ENCODE measurements at places on chromosomes 16 and 17.
A peak's percentile ranks its signal among the peaks of the same experiment; 100 is the strongest.

DNA sequence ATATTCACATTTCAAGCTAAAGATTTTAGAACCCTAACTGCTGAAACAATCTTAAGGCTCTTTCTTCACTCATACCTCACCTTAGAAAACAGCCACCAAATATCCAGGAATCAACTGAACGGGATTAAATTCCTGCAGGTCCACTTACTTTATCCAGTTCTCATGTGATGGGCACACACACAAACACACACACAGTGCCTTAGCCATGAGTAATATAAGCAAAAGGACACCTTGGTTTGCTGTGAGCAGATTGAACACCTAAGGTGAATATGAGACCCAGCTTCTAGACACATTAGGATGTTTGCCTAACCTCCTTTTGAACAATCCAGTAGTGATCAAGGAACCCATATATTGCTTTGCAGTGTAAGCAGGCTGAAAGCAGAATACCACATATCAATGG, 81.5 kb downstream of the TUBD1 start:
- peak; percentile 37 for DNase-seq

- DNase-seq = no peak
These were observed 110.8 kb downstream of the C16orf78 start for GRCh38 chr16:49484451-49484849.

DNA sequence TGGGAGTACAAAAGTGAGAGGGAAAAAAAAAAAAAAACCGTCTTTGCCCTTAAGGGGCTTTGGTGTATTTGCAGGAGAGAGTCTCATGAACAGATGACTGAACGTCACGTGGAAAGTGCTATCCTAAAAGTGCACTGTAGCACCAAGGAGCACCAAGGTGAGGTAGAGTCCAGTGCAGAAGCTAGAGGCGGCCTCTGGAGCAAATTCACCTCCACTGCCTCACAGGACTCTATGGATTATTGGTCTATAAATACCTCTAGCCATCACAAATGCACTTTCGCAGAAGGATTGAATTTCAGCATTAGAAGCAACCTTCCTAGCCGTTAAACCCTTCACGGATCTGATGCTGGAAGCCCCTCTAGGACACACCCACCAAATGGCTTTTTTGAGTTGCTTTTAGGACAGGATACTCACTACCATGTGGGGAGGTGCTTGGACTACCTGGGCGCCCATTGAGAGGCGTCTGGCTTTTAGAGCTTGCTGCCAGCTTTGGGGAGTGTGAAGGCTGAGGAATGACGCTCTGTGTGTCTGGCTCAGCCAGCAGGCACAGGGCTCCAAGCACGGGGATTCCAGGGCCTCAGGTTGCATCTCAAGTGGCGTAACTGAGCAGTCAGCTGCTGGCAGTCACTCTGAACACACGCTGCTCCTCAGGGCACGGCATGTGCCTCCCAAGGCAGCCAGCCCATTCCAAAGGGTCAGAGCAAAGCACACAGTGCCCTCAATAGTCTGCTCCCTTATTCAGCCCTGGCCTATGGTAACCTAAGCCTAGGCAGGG, 52.7 kb downstream of the CDRT4 start:
- peak; percentile 16 for DNase-seq

- peak; percentile 55 for DNase-seq
These were observed 32.3 kb upstream of the HS3ST3A1 start for GRCh38 chr17:13634021-13634420.

GRCh38 chr17:37212179-37212578, 163.6 kb upstream of the C17orf78 start:
- DNase-seq = no peak

DNA sequence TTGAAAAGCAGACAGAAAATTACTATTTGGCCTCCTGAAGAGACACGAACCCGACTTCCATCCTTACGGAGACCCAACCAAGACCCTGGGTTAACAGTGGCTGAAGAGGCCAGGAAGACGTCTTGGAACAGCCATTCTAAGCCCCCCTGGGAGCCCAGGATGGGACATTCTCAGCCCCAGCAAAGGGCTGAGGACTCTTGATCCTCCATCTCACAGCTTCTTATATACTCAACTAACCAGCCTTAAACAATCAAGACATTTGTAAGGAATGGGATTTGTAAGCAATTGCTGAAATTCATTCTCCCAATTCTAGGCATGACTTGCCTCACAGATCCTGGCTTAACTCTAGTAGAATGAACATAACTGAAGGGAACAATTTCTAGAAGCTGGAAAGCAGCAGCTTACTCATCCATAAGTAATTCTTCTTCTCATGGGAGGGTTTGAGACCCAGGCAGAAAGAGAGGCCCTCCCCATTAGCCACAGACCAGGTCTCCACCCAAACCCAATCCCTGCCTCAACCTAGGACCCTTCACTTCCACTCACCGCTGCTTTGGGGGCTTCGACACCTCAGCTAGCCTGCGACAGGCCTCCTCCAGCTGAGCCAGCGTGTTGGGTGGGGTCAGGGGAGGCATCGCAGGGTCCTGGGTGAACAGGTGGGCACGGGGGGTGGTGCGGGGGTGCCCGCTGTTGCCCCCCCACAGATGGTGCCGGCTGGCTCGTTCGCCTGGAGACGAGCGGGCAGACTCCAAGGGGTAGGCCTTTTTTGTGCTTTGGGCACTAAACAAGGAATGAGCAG, 25.5 kb downstream of the AXIN2 start:
- DNase-seq = no peak

DNA sequence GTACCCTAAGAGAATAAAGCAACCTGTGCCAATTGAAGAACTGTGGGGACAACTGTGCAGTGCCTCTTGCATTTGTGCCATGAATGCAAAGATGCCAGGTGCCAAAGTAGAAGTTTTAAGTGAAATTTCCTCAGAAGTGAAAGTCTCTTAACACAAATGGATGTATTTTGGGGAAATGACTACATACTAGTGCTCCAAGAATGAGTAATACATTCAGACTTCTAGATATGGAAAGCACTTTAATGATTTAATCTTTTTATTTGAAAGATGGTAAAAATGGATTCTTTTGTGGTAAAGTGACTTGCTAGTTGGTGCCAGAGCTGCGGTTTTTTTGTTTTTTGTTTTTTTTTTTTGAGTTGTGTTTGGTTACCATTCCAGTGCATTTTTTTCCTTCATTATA, 15.0 kb downstream of the UTP18 start:
- DNase-seq = peak; percentile 71

DNA sequence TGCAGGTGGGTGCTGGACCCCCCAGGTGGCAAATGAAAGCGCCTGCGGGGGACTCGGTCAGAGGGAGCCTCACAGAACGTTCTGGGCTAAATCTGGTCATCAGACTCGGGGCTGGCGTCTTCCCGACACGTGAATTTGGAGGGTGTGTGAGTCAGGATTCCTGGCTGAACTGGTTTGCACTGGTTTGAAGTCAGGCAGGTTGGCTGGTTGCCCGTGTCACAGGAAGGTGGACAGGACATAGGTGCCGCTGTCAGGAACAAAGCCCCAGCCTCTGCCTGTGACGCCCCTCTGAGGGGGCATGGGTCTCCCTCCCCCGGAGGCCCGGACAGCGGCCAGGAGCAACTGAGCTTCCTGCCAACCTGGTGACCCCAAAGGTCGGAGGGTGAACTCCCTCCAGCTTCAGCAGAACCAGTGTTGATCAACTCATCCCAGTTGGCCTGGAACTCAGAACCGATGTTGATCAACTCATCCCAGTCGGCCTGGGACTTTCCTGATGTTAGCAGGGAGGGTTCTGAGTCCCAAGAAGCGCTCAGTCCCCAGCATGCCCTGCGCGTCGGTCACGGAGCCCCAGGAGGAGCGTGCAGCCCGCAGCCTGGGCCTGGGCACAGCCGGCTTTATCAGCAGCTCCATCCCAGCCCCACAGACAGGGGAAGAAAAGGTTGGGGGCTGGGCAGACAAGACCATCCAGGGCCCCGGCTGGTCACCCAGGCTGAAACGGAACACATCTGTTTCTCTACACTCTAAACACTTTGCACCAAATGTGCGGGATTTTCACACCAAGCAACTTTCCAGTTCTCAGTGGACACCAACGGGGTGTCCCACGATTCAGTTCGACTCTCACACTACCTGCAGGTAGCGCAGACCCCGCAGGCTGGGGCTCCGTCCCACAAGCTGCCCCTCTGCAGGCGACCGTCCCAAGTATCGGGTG, 14.4 kb upstream of the METRNL start:
- no peak for DNase-seq

- peak; percentile 84 for DNase-seq
These were observed 2.6 kb downstream of the COG4 start for GRCh38 chr16:70520612-70521297.

- no peak for DNase-seq
These were observed 94.7 kb upstream of the TNRC6C start for GRCh38 chr17:77863814-77864161.

- DNase-seq = no peak
These were observed 28.5 kb upstream of the CREBBP start for GRCh38 chr16:3908951-3909437.

DNA sequence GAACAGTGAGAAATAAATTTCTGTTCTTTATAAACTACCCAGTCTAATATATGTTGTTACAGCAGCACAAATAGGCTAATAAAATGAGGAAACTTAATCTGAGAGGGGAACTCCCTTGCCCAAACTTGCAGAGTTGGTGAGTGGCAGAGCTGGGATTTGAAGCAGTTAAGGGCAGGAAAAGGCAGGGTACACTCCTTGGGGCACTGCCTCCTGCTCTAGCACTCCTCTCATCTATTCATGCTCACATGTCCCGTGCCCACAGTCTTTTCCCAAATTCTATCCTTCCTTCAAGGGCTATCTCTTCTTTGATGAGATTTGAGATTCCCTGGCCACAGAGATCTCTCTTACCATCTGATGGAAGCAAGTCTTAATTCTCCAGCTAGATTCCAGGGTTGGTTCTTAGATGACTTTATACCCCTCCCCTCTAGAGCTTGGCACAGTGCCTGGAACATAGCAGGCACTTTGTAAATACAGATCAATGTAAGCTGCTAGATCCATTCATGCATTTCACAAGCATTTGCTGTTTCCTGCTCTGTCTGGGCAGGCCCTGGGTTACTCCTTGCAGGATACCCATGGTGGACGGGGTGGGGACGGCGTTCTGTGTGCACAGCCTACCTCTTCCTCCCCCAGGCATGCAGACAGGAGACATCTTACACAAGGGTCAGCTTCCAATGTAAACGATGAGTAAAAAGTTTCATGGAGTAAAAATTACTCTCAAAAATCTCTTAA, 39.2 kb upstream of the ABCC12 start:
- no peak for DNase-seq

DNA sequence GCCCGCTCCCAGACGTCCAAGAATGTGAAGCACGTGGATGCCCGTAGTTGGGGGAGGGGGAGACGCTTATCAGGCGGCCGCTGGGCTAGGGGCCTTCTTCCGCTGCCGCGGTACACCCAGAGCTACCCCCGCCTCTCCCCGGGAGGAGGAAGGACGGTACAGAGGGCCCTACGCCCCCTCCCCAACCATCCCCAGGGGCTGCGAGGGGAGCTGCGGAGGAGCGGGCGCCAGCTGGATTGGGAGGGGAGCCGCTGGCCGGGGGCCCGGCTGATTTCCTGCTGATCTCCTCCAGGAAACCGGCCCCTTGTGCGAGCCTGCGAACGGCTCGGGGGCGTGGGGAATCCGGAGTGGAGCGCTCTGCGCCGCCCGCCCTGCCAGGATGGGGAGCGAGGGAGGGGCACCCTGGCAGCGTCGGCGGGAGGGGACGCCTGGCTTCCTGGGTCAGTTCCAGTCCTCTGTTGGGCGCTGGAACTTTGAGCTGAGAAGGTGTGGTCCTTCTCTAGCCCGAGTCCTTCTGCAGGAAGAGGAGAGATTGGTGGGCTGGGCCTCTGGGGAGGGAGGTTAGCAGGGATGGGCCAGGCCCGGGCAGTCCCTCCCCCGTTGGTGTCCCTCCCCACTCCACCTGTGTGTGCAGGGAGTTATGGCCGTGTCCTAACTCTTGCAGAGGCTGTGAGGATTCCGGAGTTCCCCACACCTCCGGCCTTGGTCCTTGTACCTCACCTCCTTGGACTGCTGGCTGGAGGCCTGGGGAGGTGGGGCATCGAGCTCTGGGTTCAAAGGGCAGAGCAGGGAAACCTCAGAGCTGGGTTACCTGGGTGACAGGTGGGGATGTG, 19.2 kb downstream of the GJD3 start:
- DNase-seq = peak; percentile 51

- peak; percentile 77 for DNase-seq
These were observed 645 bp upstream of the GFOD2 start for GRCh38 chr16:67719778-67720144.

DNA sequence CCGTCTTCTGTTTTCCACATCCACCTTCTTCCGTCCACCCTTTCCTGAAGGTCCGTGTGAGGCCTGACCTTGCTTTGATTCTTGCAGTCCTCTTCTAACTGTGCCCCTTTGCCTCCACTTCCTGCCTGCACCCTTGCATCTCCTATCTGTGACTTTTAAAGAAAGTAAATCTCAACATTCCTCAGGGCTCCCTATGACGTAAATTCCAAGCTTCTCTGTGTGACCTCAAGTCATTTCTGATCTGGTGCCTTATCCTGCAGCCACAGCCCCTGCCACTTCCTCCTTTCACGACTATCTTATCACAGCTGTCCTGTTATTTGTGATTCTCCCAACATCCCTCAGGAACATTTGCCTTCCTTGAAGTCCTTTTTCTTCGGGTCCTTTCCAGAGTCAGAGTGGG, 520.5 kb downstream of the CDH13 start:
- no peak for DNase-seq

All from amniotic epithelial cell (primary cell).